ENCODE measurements at places on chromosomes 4 and X.

DNA sequence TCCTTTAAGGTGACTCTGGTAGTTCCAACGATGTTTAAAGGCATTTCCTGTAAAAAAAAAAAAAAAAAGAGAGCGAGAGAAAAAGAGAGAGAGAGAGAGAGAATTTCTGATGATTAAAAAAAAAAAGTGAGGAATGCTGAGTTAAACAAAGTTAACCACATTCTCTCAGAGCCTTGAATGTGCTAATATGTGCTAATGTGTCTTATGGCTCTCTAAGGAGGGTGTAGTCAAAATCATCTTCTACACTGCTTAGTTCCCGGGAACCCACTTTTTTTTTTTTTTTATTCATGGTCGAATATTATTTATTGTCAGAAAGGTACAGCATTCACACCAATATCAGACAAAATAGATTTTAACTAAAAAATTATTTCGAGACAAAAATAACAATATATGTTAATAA is 111.7 kb downstream of the SNCA start:
- no peak for DNase-seq

- no peak for DNase-seq
Observed at GRCh38 chrX:155009994-155010472, 12.5 kb downstream of the F8 start.

DNA sequence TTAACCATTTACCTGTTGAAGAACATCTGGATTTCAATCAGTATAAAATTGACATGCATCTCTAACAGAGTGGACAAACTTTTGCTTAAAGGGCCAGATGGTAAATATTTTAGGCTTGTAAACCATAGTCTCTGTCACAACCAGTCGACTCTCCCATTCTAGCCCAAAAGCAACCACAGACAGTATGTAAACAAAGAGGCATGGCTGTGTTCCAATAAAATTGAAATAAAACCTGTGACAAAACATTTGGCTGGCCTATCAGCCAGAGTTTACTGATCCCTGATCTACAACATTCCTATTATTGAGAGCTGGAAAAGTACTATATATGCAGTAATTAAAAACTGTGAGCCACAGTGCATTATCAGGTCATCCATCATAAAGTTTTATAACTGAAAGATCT is 3.2 kb downstream of the CENPC start:
- no peak for DNase-seq

- DNase-seq, result no peak
Observed at GRCh38 chrX:153885208-153885787, 675 bp downstream of the L1CAM start.

DNA sequence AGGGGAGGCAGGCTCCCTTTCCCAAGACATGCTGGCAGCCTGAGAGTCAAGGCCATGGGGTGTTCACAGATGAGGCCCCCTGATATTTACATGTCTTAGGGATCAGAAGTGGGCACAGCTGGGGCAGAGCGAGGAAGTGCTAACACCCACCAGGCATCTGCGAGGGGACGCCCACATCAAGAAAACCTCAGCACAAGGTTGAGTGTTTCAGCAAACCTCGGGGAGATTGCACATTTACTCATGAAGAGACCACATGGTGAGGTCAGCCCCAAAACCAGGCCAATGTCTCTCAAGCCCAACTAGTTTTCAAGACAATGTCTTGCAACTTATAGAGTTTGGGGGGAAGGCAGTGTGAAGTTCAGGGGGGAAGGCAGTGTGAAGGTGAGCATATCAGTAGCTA is 55.2 kb downstream of the CLNK start:
- no peak for DNase-seq

- DNase-seq, result no peak
Observed at GRCh38 chr4:163148466-163149336, 18.0 kb downstream of the NAF1 start.

All from GM03348 (cell line).